ENCODE measurements at places on chromosomes 12 and 14.

DNA sequence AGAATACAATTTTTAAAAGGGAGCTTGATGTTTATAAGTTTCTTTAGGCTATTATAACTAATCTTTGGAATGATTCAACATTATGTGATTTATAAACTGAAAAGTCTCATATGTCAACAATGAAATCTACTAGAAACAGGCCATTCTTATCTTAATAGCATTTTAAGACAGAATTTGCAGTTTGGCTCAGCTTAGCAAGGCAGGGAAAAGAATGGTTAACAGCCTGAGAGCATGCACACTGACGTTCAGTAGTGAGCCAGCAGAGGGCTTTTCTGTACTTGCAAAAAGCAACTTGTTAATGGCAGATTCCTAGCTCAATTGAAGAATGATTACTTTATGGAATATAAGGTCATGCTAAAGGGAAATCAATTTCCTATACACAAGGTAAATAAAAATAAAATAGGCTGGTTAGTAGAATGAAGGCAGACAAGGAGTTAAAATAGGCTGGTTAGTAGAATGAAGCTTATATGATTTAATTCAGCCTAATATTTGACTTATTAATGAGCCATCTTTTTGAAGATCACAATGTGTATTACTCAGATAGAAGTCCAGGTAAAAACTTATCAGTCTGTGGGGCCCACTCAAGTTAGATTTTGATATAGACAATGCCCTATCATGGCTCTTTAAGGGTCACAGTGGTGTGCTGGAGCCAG is 95.9 kb downstream of the OTOGL start:
- DNase-seq: peak; percentile 74

GRCh38 chr12:117470804-117471203 is 109.4 kb upstream of the NOS1 start:
- DNase-seq: no peak

- DNase-seq: peak; percentile 66
Measured at GRCh38 chr12:68981516-68981915, 48.5 kb upstream of the CPM start.

GRCh38 chr12:11581179-11581755 is 68.2 kb upstream of the ETV6 start:
- DNase-seq: peak; percentile 89

DNA sequence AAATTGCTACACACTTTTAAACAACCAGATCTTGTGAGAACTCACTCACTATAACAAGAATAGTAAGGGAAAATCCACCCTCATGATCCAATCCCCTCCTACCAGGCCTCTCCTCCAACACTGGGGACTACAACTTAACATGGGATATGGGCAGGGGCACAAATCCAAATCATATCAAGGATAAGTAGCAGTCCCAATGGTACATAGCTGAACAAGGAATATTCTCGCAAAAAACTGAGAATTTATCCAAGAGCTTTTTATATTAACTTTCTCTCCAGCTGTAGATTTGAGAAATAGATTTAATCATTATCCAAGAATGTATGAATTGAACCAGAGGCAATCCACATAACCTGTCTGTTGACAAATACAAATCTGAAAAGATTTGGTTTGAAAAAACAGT is 185.2 kb downstream of the TMTC3 start:
- DNase-seq: no peak

DNA sequence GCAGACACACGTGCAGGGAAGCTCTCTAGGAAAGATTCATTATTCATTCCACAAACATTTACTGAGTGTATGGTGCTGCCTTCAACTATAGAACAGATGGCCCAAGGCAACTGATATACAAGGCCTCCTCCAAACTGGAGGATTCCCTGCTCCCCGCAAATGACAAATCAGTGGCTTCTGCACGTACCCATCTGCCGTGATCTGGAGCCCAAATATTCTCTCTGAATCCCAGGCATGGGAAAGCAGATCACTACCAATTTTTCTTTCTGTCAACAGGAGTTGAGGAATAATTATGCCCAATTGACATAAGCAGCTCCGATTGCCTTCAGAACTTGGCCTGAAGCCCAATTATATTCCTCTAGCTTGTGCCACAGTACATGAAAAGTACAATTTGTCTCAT is 174.2 kb upstream of the CCDC196 start:
- no peak for DNase-seq

- DNase-seq: no peak
Measured at GRCh38 chr14:49622022-49622607, 1.5 kb downstream of the MGAT2 start.

DNA sequence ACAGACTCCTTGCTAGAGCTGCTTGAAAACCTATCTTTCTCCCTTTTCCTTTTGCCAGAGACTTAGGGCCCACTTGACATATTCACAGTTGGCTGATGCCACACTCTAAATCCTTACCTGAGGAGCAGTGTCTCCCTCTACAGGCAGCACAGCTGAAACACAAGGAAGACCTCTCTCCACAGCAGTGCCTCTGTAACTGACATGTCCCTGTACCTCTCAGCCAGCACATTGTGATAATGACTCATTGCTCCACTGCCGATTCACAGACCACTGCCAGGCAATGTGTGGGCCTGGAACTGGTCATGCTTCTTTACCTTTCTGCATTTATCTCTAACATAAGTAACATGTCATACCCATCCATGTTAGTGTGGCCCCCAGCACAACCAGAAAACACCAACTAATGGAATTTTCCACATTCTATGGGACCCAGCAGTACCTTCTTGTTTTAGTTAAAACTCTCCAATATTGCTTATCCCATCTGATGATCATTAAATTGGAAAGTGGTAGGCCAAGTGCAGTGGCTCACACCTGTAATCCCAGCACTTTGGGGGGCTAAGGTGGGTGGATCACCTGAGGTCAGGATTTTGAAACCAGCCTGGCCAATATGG is 56.5 kb downstream of the GTF2A1 start:
- peak; percentile 73 for DNase-seq

GRCh38 chr12:52614381-52615207 is 3.8 kb downstream of the KRT73 start:
- DNase-seq: no peak

GRCh38 chr14:58216544-58216943 is 16.6 kb downstream of the ACTR10 start:
- no peak for DNase-seq

GRCh38 chr14:104579507-104579906 is at the start of gene C14orf180:
Gene C14orf180 (plus strand): TSS chr14:104579764. CDS start chr14:104586431, 6,667 bp downstream.
- DNase-seq: no peak

DNA sequence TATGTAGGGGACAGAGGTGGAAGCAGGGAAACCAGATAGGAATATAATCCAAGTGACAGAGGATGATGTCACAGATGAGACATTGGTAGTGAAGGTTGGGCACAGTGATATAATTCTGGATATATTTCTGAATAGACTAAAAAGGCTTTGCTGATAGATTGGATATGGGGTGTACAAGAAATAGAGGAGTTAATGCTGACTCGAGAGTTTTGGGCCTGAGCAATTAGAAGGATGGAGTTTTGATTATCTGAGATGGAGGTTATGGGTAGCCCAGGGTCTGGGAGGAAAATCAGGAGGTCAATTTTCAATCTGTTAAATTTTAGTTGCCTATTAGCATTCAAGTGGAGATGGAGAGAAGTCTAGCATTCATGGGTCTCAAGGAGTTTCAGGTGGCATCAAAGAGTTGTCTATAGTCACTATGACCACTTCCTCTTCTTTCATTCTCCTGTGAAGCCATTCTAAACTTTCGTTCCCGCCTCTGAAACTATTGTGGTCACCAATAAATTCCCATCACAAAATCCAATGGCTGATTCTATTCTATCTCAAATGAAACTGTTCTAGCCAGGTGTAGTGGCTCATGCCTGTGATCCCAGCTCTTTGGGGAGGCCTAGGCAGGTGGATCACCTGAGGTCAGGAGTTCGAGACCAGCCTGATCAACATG is 10.6 kb upstream of the ANO6 start:
- no peak for DNase-seq

DNA sequence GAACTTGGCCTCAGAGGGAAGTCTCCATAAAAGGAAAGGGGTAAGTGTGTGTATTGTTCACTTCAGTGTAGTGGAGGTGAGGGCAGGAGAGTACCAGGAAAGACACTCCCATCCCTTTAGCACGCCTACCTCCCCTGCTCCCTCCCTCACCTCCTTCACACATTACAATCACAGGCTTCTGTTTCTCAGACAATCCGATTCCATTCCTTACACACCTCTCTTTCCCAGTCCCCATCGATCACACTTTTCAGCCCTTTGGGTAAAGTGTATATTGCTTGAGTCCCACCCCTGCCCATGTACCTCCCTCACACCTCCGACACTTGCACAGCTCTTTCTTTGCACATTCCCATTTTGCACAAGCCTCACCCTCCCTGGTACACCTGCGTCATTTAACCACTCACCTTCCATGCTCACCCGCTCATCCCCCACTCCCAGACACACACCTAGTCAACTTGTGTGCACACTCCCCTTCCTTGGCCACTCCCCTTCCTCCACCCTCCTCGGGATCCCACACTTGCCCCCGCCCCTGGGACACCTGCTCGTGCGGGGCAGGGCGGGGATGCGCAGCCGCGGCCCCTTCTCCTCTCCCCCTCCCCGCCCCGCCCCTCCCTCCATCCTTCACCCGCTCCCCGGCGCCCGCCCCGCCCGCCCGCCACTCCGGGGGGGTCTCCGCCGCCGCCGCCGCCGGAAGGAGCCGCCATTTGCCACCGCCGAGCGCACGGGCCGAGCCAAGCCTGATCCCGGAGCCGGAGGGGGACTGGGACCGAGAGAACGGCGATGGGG is at the start of gene MARCHF9:
Gene MARCHF9, plus strand, starts transcription at position 693 of the 783 bp plus-strand sequence. CDS start 426 bp downstream, outside the sequence.
- DNase-seq: no peak

Data from cardiac muscle cell (in vitro differentiated cells and primary cell).